Cerebellar nuclear complex (tissue), 1 donor: ENCODE measurements at places on chromosomes 6 and 20.

DNA sequence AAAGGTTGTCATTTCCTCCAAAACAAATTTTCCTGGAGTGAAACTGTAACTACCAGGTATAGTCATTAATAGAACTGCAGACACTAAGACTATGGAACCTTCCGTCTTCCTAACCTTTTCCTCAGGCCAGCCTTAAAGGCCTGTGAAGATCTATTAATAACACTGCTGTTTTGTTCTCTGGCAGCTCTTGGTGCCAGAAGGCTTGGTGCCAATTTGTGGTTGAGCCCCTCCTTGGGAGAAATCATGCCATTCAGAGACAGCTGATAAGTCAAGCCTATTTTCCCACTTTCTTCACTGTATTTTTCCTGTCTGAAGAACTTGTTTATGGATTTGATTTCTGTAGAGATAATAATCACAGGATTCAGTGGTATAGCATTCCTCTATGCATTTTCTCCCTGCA is 64.8 kb downstream of the HCRTR2 start:
- no peak for DNase-seq

DNA sequence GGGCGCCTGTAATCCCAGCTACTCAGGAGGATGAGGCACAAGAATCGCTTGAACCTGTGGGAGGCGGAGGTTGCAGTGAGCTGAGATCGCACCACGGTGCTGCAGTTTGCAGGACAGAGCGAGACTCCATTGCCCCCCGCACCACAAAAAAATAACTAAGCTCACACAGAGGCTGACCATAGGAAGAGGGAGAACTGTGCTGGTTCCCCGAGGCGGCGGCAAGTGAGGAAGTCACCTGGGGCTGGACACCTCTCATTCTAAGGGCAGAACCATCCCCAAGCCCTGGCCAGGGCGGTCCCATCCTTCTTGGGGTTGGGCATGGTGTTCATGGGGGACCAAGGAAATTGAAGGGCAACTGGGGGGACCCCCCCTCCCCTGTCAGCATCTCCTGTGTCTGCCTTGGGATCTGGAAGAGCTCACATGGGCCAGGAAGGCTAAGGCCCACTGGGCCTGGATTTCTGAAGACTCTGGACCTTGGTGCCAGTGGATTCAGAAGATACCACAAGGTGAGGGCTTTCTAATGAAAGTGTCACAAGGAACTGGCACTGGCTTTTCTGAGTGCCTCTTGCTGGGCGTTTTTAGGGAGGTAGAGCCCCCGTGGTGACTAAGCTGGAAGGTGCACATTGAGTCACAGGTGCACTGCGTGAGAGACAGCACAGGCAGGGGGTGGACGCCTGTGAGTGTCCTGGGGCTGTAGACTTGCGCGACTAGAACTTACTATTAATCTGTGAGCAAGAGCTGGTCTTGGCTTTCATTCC is 11.5 kb downstream of the IRF4 start:
- DNase-seq, result no peak

DNA sequence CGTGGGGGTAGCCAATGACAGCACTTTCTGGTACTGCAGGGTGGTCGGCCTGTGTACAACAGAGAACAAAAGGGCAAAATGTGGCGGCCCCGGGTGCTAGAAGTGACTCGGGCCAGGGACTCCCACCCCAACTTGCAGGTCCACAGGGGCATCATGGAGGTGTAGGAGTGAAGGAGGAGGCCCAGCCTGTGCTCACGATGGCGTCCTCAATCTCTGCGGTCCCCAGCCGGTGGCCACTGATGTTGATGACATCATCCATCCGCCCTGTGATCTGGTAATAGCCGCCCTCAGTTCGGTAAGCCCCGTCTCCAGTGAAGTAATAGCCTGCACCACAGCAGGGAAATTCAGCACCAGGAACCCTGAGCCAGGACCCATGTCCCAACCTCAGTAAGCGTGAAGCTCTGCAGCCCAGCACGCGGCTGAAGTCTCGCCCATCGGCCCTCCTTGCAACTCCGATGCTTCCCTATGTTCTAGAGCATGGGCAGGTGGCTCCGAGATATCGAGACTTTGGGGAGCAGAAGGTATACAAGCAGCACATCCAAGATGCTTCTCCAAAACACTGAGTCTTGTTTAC is 20.2 kb upstream of the APMAP start:
- no peak for DNase-seq

- DNase-seq, result no peak
These were observed 92.8 kb upstream of the EEF1E1 start for GRCh38 chr6:8195040-8195713.

DNA sequence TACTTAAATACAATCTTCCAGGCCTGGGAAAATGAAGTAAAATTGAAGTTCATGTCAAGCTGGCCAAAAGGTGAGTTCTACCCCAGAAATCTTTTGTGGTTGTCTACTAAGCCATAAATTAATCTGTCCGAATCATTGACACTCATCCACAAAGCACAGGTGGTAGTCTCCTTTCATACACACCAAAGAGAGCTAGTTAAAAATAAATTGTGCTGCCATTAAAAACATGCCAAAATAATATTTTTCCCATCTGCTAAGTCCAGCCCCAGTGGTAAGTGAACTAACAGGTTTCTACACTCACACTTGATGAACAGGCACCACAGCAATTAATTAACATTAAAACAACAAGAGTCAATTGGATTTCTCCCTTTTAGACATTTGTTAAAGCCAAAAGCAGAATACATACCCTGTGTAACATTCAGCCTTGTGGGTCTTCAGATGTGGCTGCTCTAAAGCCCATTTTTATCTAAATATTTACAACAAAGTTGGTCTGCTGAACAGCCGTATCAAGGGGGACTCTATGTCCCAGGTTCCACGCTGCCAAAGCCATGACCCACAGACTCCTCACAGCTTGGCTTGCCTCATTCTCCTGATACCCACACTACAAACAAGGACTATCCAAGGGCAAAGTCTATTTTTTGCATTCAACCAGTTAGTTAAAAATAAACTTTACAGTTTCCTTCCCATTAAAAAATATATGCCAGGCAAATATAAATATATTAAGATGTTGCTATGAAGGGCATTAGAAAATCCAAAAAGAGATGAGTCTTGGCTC is 490.4 kb downstream of the BMP2 start:
- no peak for DNase-seq

- no peak for DNase-seq
These were observed 36.2 kb upstream of the DSP start for GRCh38 chr6:7505189-7505699.

DNA sequence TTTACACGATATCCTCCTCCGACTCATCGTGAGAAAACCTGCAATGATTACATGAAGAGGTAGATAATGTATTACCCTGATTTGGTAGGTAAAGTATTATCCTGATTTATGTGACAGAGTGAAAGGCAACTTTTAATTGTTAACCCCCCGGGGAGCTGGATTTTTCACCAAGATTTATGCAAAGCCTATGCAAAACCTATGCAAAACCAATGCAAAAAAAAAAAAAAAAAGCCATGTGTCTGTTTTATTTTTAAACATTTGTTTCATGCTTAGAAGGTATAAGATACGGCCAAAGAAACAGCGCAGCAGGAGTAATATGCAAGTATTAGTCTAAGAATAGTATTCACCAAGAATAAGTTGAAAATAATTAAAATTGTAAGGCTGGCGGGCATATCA is 109.9 kb downstream of the IPCEF1 start:
- DNase-seq, result no peak
